ENCODE measurements at places on chromosomes 1 and 21.

GRCh38 chr1:234854645-234855039, 244.7 kb upstream of the IRF2BP2 start:
- no peak for DNase-seq

- DNase-seq, result no peak
Observed at GRCh38 chr1:46285730-46286477, 17.5 kb downstream of the LRRC41 start.

DNA sequence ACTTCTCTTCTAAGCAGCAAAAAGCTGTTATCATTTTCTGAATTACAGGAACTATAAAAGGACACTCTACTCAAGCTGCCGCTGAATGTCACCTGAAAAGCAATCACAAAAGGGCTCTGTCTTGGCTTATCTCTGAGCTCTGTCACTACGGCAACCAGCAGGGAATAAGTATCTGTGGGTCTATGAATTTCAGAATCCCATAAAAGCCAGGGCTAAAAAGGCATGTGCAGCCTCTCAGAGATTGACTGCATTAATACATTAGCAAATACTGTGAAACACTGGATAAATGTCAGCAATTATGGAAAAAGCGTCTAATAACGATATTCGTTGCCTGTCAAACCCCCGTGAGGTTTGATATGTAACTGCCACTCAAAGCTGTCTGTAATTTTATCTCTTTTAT, 210.2 kb upstream of the DMRTA2 start:
- no peak for DNase-seq

GRCh38 chr21:15014221-15014620, 50.6 kb downstream of the NRIP1 start:
- peak; percentile 45 for DNase-seq

DNA sequence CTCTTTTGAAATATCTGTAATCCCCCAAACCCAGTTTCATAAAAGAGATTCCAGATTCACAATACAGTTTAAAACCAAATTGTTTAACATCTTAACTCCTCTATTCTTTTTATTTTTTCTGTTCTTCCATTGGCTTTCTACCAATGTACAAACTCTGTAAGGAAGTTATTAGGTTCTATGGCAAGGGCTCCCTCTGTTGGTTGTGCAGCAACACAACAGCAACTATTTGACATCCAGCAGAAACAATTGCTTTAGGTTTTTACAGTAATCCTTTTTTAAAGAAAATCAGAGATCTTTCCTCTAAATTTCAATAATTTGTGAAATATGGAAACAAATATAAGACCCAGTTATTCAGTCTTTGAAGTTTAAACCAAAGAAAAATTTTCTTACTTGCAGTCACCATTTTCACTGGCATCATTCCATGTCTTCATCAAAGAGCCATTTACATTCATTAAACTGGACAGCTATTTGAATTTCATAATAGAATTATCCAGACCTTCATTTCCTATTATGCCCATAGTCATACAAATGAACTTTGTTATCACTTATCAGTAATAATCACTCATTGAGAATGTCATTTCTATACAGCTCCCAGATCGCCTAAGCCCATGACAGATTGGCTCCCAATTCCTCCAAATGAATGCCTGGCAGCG, 46.5 kb upstream of the RNF11 start:
- peak; percentile 60 for DNase-seq

DNA sequence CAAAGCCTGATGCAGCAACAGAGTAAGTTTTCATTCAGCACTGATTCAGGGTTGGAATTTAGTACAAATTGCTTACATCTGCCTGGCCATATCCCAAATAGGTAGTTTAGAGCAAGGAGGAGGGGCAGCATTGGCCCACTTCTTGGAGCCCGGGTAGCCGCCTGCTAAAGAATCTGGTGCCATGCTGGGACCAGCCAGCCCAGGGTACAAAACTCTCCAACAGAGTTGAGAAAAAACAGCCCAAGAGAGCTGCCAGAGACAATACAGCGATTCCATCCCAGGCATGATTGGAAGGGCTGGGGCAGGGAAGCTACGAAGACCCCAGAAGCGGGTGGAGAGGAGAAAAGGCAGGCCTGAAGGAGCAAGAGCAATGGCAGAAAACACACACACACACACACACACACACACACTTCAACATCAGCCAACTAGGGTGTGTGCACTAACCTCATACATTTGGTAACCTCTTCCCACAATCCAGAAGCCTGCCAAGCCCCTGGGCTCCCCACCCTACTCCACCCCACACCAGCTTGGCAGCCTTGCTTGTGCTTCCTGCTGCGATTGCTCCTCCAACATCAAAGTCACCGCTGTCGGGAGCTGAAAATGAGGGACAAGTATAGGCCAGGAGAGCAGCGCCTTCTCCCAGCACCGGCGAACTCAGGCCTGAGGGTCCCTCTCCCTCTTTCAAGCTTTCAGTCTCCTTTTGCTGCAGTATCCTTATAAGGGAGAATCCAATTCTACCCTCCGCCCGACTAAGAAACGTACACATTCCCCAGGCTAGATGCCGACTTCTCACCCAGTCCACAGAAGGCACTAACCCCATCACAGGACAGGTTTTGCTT, 1.2 kb downstream of the PIK3C2B start:
- peak; percentile 62 for DNase-seq

GRCh38 chr1:111101854-111102642, 37.8 kb downstream of the DRAM2 start:
- DNase-seq, result no peak

DNA sequence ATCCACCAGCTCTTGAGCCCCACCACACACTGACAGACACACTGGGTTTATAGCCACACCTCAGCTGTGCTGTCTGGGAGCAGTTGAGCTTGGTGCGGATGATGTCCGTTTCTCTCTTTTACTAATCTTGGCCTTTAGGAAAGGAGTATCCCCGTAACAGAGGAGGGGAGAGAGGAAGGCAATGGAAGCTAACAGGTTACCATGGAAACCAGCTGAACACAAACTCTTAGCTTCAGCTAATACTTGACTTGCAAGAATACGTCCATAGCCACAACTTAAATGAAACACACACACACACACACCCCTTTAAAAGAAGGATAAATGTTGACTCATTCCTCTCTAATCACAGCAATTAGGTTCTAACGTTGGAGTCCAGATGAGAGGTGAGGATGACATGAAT, 28.0 kb upstream of the LRRN2 start:
- no peak for DNase-seq

- peak; percentile 42 for DNase-seq
Observed at GRCh38 chr1:21508580-21509350, 458 bp upstream of the ALPL start.

DNA sequence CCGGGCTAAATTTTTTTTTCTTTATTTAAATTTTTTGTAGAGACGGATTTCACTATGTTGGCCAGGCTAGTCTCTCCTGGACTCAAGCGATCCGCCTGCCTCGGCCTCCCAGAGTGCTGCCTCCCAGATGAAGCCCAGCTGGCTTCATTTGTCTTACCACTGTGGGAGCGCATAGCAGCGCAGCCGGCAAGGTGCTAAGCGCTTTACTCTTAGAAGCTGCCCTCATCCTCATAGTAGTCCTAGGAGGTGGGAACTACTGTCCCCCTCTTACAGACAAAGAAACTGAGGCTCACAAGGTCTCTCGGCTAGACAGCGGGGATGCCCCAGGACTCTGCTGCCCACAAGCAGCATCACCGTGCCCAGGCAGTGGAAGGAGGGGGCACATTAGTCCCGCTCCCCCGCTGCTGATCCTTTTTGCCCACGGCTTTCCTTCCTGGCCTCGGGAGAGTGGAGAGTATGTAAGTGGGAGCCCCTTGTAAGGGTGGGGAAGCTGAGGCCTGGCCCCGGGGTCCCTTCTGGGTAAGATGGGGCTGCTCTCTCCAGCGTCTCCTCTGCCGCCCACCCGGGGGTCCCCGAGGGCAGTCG, 726 bp downstream of the TMEM54 start:
- DNase-seq, result no peak

DNA sequence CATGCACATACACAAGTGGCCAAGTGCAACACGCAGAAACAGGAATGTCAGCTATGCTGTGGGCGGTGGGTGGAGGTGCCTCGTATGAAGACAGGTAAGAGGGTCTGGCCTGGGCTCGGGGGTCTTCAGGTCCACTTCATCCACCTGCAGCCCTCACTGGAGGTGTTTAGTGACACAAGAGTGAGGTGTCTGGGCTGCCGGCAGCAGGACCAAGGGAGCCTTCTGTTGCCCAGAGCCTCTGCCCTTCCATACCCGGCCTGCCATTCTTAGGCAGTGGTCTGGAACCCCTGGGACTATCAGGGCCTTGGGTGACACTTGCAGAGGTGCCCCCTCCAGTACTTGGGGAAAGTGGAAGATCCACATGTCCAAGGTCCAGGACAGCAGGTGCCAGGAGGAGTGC, 21.7 kb upstream of the ACTRT2 start:
- no peak for DNase-seq

- DNase-seq, result no peak
Observed at GRCh38 chr1:1788646-1789431, 10.6 kb upstream of the NADK start.

DNA sequence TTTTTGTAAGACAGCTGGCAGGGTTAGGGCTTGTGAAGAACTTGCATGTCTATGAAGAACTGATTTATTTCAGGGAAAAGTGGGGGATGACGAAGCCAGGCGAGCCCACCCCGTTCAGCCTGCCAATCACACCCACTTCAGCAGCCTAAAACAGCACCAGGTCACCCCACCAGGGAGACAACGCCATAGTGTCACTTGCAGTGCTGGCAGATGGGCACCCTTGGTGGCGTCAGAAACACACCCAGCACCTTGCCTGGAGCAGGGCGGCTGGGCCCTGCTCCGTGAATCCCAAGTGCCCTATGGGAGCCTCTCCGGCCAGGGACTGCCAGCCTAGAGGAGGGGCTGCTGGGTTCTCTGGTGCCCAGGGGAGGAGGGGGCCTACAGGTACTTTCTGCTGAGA, 5.0 kb upstream of the NADK start:
- no peak for DNase-seq
